Activated naive CD8-positive, alpha-beta T cell treated with anti-CD3 and anti-CD28 coated beads, Interleukin-2, amount 10 ng/mL, durations not matched to agents 7 days and 5 days (primary cell): ENCODE measurements at places on chromosomes 5 and 9. TPM values are rescaled to one million over a fixed set of nuclear protein-coding genes. Genes with fewer than 3 reads are reported as not detected.

TGFBR1 gene
- 82.7 TPM for total RNA-seq

PCDHB10 gene
- total RNA-seq = not detected

CSF2 gene
- 1.1 TPM for total RNA-seq

F2RL1 gene
- 2.7 TPM for total RNA-seq

DNA sequence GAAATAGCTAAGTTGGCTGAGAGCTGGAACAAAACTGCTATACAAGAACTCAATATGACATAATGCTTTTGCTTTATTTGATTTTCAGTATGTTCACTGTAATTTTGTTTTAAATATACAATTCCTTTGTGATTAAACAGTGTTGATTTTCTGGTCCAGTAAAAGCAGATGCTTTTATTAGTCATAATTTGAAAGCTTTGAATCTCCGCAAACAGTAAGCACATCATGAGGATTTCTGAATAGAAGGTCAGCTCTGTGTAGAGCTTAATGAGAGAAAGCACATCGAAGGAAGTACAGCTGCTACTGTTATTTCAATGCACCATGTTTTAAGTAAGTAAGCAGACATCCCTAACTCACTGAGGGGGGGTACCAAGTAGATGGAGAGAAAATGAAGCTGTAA is 701.3 kb upstream of the ACO1 start:
- no peak for DNase-seq

- DNase-seq = no peak
These were observed 276.8 kb downstream of the GAS1 start for GRCh38 chr9:86670536-86670935.

DNA sequence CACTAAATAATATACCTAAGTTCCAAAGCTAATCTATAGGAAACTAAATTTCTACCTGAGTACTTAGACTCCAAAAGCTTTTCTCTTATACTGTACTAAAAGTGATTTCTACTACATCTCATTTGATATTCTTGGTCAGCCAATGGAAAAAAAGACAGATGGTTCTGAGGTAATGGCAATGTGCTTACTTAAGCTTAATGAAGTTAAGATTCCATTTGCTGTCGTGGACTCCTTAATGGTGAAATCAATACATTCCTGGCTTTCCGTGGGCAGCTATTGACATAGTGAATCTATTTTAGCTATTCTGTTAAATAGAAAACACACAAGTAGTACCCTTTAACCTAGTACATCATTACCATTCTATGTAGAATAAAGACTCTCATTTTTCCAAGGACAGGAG is 1825.6 kb upstream of the CDH9 start:
- no peak for DNase-seq

- no peak for DNase-seq
These were observed 35.2 kb downstream of the CRB2 start for GRCh38 chr9:123391233-123391632.

- no peak for DNase-seq
These were observed 219.0 kb upstream of the CDH12 start for GRCh38 chr5:23072179-23072578.

DNA sequence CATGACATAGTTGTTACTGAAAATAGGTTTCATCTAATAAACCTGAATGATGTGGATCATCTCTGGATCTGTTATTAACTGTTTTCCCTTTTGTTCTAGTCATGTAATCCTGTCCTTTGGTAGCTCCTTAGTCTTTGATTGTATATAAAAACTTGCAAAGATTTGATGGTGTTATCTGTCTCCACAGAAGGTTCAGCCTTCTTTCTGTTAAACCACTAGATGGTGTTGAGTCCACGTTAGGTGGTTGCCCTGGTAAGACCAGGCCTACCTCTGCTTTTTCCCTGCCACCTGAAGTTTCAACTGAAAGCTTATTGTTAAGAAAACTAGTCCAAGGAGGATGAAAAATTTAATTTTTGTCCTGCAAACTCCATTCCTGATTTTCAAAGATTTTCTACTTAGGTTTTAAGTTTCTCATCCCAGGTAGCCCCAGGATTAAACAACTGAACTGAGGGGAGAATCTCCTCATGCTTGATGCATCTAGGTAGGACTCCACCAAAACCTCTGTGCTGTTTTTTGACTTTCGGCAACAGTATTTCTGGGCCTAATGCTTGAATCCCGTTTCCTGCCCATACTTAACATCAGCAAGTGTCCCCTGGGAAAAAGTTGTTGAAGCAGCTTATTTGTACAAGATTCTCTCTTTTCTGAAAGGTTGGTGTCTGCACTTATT is 68.5 kb downstream of the RICTOR start:
- DNase-seq = no peak

DNA sequence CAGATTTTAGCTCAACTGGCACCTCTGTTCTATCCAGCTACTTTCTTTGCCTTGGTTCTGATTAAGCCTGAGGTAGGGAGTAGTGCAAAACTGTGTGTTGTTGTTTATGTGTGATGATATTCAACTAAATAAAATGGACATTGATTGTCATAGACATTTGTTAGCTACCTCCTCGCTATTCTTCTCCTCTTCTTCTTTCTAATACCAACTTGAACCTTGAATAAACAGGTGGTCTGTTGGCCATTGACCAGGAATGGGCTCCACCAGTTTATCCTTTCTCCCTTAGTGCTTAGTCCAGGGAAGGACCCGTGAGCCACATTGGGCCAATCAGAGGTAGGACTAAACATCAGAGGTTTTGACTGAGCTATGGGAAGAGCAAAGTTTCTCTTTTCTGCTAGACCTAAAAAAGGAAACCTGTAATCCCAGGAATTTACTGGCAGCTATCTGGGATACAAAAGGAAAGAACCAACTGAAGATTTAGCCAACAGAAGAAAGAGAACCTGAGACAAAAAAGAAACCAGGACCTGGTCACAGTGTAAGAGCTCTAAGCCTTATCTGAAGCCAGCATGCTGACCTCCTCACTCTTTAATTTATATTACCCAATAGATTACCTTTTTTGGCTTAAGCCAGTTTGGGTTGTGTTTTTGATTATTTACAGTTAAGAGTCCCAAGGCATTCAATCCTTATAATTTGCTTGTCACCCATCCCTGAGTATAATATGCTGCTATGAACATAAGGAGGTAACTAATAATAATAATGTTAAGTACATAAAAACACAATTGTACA is 5.3 kb upstream of the RNF145 start:
- no peak for DNase-seq

GRCh38 chr5:44875661-44876605 is 67.2 kb downstream of the MRPS30 start:
- DNase-seq = no peak
